Keratinocyte (primary cell): ENCODE measurements at places on chromosomes 3 and 15. TPM values are rescaled to one million over a fixed set of nuclear protein-coding genes. Genes with fewer than 3 reads are reported as not detected.

The SMAD6 gene
- 0.01 to 0.04 TPM (median 0.03 TPM) in 3 replicates for polyA plus RNA-seq

The MINAR1 gene
- 0.07 to 0.13 TPM (median 0.10 TPM) in 3 replicates for polyA plus RNA-seq

The C3orf20 gene
- polyA plus RNA-seq, result 0.02 to 0.06 TPM in 2 of 3 replicates, not detected in the other

The DUOXA2 gene
- not detected in 3 replicates for polyA plus RNA-seq

DNA sequence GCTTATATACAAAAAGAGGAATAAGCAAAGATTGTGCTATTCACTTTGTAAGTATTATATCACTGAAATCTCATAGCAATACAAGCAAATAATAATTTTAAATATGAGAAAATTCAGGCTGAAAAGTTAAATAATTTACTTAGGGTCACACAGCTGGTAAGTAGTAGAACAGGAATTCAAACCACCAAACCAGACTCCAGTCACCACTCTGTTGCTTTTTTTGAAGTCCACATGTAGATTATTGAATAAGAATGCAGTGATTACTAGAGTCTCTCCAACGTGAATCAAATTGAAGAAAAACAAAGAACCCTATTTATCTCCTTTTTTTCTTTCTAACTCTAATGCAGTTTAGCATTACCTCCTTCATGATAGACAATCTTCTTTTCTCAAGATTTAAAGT lies 15.9 kb downstream of the SPICE1 start:
- no peak for DNase-seq

- DNase-seq, result no peak
Measured at GRCh38 chr3:25910997-25911396, 121.1 kb downstream of the OXSM start.

DNA sequence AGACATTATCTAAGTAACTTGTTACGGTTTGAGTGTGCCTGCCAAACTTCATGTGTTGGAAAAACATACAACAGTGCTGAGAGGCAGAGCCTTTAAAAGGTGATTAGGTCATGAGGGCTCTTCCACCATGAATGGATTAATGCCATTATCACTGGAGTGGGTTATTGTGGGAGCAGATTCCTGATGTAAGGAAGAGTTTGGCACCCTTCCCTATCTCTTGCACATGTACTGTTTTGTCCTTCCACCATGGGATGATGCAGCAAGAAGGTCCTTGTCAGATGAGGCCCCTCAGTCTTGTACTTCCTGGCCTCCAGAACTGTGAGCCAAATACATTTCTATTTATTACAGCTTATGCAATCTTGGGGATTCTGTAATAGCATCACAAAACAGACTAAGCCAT lies 413.9 kb downstream of the EPHA3 start:
- no peak for DNase-seq

- DNase-seq, result peak; percentile 91
Measured at GRCh38 chr3:37996785-37997301, 6.3 kb downstream of the VILL start.

DNA sequence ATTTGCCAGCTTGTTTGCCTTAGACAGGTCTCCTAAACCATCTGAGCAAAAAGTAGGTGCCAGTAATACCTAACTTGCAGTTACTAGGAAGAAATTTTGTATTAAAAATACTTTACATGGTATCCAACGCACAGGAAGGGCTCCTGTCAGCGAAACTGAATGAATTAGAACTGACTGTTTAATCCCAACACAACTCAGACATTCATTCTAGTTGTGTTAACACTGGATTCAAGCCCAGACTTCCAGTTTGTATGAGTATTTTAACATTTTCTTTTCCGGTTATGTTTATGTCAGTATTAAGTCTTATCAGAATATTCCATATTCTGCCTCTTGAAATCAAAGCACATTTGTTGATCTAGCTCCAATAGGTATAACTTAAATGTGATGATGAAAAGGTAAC lies 82.0 kb upstream of the SOX2 start:
- no peak for DNase-seq

GRCh38 chr3:186625600-186626042 lies 12.8 kb downstream of the AHSG start:
- no peak for DNase-seq

GRCh38 chr15:64917211-64917610 lies 5.5 kb downstream of the ANKDD1A start:
- DNase-seq, result no peak
